ENCODE measurements at places on chromosomes 7 and 10. TPM values are rescaled to one million over a fixed set of nuclear protein-coding genes. Genes with fewer than 3 reads are reported as not detected.

DNA sequence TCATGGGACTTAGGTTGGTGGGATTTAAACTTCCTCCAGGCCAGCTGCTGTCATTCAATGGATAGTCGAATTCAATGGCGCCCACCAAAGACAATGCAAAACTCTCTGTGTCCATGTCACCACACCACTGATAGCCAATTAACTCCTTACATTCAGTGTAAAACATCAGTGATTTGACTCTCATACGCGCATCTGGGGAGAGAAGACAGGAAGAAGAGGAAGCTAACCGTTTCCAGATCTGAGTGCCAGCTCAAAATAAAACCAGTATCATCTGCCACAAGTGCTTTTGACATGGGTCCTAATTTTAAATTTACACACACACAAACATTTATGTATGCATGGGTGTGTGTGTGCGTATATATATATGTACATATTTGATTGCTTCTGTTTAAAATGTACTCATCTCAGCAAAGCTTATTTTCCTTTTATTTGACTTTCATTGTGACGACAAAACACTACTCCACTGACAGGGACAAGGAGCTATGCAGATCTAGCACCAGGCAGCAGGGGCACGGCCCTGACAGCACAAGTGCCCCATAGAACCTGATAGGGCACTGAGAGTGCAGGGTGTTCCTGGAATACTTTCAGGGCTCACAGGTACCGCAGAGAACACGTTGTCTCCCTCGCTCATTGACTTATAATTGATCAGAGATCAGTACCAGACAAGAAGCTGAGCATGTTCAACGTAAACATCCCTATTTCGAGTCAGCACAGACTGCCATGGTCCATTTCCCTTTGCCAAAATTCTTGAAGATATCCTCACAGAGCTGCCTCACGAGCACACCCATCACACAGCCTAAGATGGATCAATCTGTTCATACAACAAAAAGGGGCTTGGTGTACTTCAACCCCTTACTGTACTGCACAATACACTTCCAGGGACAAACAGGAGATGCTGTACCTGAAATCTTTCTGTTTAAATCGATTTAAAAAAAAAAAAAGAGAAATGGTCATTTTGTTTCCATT is 176.1 kb downstream of the COBL start:
- no peak overlapping the region for H3K4me3 ChIP-seq
- no peaks in the 10 kb centered on the region for H3K4me1 ChIP-seq
- H3K27me3 ChIP-seq = peaks cover 19% of the 10 kb centered on the region

DNA sequence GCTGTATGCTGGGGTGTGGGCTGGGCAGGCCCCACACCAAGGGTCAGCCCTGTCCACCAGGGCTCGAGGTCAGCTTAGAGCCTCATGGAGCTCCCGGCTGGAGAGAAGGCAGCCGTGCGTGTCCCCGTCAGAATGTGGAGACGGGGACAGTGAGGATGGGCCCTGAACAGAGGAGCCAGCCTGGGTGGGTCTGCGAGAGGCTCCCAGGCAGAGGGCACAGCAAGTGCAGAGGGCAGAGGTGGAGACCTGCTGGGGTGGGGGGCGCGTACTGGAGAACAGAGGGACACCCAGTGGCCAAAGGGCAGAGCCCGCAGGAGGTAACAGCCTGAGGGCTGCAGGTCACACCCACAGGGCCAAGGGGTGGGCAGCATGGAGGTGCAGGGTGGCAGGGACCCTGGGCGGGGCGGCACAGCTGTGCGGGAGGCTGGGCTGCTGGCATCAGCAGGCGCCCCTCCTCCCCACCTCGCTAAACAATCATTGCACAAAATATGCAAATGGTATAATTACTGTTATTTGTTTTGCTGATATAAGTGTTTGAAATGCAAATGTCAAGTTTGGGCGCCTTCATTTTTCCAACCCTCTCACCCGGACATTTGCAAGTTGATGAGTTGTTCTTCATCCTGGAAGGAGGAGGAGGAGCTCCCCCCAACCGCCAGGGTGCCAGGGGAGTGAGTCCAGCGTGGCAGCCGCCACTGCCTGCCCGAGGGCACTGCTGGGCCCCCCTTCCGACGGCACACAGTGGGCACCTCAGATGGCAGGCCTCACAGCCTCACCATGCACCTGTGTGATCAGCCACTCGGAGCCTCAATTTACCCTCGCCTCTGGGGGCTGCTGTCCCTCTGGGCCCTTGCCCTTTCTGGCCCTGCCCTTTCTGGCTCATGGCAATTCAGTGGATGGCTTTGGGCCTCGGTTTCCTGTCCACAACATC is 35.0 kb downstream of the ELFN1 start:
- no peak overlapping the region for H3K27ac ChIP-seq
- no peaks in the 10 kb centered on the region for H3K4me1 ChIP-seq
- H3K27me3 ChIP-seq = peaks cover 18% of the 10 kb centered on the region
- H3K36me3 ChIP-seq = peaks cover 10% of the 10 kb centered on the region
- no peak for DNase-seq

DNA sequence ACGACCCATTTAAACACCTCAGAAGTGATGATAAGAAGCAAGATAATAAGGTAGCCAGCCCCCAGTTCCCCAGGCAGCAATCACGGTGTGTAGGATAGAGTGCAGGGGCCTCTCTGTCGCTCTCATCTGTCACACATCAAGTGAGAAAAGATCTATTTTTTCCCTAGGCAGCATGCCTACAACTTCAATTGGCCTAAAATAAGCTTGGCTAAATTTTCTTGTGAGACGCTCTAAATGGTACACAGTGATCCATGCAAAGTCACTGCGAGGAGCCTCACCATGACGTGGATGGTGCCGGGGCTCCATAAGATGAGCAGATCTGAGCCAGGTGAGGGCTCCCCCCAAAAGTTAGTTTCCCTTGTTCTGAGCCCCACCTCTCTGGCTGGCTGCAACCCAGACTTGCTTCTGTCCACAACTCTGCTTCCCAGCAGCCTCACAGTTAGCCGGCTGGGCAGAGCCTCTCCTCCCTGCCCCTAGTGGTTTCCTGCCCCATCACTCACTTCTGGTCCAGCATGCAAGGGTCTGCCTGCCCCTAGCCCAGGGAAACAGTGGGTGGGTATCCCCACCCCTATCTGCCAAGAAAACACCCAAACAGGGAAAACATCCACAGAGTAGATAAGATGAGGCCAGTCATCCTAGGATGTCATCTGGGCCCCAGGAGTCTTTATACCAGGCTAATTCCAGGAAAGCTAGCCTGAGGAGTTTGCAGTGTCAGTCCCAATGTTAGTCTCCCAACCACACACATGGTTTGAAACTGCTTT is 342.1 kb downstream of the GRID1 start:
- peaks cover 5% of the 10 kb centered on the region for H3K27me3 ChIP-seq
- no peaks in the 10 kb centered on the region for H3K36me3 ChIP-seq
- H3K4me3 ChIP-seq = no peak overlapping the region
- no peak for DNase-seq

DNA sequence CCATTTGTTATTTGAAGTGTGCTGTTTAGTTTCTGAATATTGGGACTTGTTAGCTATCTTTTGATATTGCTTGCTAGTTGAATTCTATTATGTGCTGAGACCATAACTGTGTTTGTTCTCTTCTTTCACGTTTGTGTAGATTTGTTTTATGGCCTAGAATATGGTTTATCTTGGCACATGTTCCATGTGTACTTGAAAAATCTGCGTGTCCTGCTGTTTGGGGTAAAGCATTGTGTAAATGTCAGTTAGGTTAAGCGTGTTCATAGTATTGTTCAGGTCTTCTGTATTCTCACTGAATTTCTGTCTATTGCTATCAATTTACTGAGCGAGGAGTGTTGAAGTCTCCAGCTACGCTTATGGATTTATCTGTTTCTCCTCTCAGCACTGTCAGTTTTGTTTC is 19.4 kb downstream of the MMP21 start:
- peaks cover 21% of the 10 kb centered on the region for H3K4me1 ChIP-seq
- H3K27ac ChIP-seq = no peak overlapping the region
- no peaks in the 10 kb centered on the region for H3K27me3 ChIP-seq
- no peak for DNase-seq
- peaks cover 47% of the 10 kb centered on the region for H3K36me3 ChIP-seq

GRCh38 chr7:3488829-3489228 is 187.8 kb downstream of the SDK1 start:
- H3K27me3 ChIP-seq = peaks cover 37% of the 10 kb centered on the region
- no peak for DNase-seq
- H3K27ac ChIP-seq = no peak overlapping the region

The HOXA10 gene
- total RNA-seq = 0.88 TPM

The MMD2 gene
- total RNA-seq = not detected

The PON1 gene
- not detected for total RNA-seq

The DCLRE1A gene
- 11.4 TPM for total RNA-seq

The KCP gene
- 1.1 TPM for total RNA-seq
